Right forelimb (tissue), 1 donor: ENCODE measurements at places on chromosomes 3 and 15.

- DNase-seq, result no peak
Measured at GRCh38 chr3:143511174-143511879, 336.9 kb downstream of the SLC9A9 start.

DNA sequence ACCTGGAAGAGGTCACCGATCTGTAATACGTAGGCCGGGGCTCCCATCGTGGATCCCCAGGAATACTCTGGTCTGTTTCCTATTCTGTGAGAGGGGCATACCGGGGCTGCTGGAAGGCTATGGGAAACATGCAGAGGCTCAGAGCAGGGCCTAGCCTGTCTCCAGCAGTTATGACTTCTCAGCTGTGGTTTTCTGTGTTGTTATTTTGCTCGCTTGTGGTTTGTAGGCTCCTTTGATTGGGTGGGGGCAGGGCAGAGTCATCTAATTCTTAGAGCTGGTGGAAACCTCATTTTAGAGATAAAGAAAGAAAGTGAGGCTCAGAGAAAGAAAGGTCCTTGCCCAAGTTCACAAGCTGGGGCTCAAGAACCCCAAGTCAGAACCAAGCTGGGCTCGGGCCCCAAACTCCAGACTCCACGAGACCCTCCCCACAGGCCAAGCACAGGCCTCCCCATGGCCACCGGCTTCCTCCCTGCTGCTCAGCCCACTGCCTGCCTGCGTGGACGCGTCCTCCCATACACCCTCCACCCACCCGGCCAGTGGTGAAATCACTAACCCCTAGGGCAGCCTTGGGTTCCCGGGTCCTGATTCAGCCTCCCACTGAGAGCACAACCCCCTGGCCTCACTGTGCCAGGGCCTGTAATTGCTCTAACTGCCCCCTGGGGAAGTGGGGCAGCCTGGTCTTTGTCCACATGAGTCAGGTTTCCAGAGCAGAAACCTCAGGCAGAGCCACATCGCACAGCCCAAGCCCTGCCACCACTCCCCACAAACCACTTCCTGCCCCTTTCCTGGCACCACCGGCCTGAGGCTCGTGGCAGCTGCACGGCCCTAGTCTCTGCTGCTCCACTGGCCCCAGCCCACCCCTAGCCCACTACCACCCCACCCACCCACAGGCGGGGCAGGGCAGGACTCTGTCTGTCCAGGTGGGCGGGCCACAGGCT lies 270.8 kb downstream of the UACA start:
- peak; percentile 82 for DNase-seq

- DNase-seq, result no peak
Measured at GRCh38 chr15:94233441-94233840, 2.1 kb downstream of the MCTP2 start.

GRCh38 chr15:57323806-57324589 lies 52.3 kb upstream of the CGNL1 start:
- DNase-seq, result no peak

- no peak for DNase-seq
Measured at GRCh38 chr15:51580982-51581381, 41.6 kb downstream of the DMXL2 start.

DNA sequence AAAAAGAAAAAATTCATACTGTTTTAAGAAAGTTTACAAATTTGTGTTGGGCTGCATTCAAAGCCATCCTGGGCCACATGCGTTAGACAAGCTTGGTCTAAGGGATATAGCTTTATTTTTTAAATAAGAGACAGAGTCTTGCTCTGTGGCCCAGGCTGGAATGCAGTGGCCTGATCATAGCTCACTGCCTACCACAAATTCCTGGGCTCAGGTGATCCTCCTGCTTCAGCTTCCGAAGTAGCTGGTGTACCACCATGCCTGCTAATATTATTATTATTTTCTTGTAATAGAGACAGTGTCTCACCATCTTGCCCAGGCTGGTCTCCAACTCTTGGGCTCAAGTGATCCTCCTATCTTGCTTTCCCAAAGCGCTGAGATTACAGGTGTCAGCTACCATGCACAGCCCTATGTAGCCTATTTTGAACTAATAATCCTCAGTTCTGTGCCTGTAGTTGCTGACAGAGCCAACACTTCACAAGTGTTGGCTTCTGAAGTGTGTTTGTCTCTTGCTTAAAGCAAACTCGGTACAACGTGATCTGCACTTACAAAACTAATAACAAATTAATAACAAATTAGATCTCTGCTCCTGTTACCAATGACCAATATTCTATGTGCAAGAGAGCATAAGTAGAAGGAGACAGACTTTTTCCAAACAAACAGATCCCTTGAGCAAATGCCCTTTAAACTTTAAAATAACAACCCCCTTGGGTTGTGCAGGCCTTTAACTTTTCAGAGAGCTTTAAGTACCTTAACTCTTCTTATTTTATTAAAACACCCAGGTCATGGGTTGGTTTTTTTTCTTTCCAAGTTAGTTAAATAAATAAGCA lies 135.2 kb downstream of the VGLL4 start:
- no peak for DNase-seq

- DNase-seq, result no peak
Measured at GRCh38 chr15:43429687-43430086, 58.8 kb downstream of the TUBGCP4 start.

DNA sequence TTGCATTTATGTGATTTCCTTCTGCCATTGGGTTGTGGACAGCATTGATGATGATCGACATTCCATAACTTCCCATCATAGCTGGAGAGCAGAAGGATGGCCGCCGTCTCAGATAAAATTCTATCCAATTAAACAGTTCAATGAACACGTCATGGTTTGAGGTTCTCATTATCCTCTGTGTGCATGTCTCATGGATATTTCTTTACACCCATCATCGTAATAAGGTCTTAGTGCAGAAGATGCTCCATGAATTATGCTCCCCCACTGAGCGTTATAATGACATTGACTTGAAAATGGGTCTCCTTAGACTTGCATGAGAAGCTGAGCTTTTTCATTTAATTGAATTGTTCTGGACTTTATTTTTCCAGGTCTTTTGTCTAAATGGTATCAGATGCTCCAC lies 92.1 kb downstream of the TRIM42 start:
- no peak for DNase-seq
